ENCODE measurements at places on chromosomes 11 and 22.

GRCh38 chr11:72083414-72083813 lies 2.8 kb downstream of the LRRC51 start:
- DNase-seq = no peak

GRCh38 chr11:119709638-119710346 lies 19.2 kb downstream of the NECTIN1 start:
- DNase-seq = no peak

GRCh38 chr11:68271781-68272608 lies at the start of gene C11orf24:
Gene C11orf24, minus strand, starts transcription at chr11:68271973. Its CDS starts 8,206 bp downstream, at chr11:68263767.
- DNase-seq = peak; percentile 93

DNA sequence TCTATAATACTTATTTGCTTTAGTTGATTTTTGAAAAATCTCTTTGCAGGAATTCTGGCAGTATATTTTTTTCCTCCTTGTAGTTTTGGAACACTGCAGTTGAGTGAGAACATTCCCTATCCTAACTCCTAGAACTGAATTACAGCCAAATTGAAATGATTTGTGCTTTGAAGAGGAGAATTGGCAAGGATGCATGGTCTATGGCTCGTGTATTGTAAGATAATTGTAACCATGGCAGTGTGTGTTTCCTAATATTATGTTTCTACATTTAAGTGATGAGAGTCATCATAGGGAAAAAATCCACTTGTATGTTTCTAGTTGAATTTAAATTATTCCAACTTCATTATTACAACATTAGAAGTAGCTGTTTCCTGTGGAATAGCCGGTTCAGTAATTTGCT lies 80.9 kb upstream of the MYO18B start:
- DNase-seq = no peak

GRCh38 chr22:11066458-11067285 lies 4461.3 kb upstream of the OR11H1 start:
- no peak for DNase-seq
